ENCODE measurements at places on chromosomes 6 and 20.

GRCh38 chr20:53162251-53162835 lies 190.2 kb downstream of the TSHZ2 start:
- no peak for DNase-seq

- DNase-seq: no peak
Measured at GRCh38 chr6:13089296-13089994, 238.9 kb downstream of the TBC1D7 start.

- no peak for DNase-seq
Measured at GRCh38 chr20:48787861-48788375, 39.9 kb downstream of the PREX1 start.

DNA sequence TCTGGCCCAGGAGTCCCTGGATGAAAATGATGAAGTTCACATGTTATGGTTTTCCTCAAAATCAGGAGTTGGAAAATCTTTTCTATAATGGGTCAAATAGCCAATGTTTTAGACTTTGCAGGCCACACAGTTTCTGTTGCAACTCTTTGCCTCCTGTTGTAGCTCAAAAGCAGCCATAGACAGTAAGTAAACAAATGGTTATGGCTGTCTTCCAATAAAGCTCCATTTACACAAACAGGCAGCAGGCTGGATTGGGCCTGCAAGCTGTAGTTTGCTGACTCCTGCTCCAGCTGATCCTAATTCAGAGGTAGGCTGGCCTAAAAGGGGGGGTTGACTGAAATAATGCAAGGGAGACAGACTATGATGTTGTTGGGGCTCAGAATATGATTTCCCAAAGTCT lies 33.0 kb downstream of the METTL24 start:
- DNase-seq: no peak

- no peak for DNase-seq
Measured at GRCh38 chr6:107641071-107641470, 151.2 kb downstream of the SOBP start.

DNA sequence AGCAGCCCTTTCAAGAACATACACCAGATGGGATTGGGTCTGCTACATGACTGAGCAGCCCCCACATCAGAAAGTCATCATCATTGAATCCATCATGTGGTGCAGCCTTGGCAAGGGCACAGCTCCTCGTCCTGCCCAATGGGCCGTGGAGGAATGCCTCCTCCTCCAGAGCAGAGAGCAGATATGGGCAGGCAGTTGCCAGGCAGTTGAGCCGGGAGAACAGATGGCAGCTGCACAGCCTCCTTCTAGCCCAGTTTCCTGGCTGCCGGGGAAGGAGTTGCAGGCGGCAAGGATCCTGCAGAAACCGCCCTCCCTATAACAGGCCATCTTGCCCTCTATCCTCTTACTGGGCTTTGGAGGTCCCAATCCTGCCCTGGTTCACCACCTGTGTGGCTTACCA lies 11.9 kb upstream of the ZFAND3 start:
- no peak for DNase-seq

DNA sequence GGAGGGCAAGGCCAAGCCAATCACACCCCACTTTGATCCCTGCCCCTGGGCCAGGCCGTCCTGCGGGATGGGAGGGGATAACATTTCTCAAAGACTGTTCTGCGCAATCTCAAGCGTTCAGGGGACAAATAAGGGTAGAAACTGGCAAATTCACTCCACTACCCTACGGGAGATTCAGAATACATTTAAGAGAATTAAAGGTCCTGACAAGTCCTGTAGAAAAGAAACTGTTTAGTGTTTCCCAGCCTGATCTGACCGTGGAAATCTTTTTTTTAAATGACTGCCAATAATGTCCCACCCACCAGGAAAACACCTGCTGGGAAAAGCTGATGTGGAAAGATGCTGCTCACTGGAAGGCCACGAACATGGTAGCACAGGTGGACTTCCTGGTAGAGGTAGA lies 140.6 kb upstream of the RNF24 start:
- no peak for DNase-seq

DNA sequence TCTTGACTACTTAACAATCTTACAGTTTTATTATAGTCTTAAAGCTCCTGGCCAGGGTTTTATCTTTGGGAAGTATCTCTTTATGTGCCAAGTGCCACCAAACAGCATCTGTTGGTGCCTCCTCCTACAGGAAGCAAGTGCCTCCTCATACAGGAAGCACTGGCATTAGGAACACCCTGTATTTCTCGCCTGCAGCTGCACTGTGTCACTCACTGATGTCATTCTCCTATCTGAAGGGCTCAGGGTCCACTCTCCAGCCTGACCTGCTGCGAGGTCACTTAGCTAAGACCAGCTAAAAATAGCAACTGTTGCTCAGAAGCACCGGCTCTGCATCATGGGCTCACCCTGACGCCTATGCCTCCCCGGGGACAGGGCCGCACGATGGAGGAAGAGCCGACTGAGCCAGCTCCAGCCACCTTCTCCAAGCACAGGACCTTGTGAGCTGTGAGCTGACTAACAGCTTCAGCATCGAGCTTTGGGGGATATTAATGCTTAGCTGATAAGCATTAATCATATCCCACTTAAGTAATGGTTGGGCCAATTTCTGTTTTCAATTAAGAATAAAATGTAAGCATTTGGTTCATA lies 66.3 kb upstream of the CD93 start:
- DNase-seq: no peak

DNA sequence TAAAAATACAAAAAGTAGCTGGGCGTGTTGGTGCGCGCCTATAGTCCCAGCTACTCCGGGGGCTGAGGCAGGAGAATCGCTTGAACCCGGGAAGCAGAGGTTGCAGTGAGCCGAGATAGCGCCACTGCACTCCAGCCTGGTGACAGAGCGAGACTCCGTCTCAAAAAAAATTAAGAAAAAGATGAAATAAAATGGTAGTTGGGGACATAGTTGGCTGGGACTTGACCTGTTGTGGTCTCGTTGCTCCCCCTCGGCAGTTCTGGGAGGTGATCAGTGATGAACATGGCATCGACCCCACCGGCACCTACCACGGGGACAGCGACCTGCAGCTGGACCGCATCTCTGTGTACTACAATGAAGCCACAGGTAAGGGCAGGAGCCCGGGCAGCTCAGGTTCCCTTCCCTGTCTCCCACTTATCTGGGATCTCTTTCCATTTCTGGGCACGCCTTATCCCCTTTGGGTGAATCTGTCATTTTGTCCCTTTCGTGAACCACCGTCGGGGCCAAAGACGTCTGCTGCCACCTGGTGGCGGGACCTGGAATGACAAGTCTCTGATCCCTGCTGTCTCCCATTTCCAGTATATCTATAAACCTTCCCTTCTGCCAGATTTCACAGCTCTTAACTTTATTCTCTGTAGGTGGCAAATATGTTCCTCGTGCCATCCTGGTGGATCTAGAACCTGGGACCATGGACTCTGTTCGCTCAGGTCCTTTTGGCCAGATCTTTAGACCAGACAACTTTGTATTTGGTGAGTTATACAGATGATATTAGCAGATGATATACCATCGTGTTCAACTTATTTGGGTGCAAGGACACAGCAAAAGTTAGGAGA lies 2.3 kb downstream of the TUBB start:
- DNase-seq: peak; percentile 81

- no peak for DNase-seq
Measured at GRCh38 chr20:57704245-57704644, 5.6 kb downstream of the PMEPA1 start.

DNA sequence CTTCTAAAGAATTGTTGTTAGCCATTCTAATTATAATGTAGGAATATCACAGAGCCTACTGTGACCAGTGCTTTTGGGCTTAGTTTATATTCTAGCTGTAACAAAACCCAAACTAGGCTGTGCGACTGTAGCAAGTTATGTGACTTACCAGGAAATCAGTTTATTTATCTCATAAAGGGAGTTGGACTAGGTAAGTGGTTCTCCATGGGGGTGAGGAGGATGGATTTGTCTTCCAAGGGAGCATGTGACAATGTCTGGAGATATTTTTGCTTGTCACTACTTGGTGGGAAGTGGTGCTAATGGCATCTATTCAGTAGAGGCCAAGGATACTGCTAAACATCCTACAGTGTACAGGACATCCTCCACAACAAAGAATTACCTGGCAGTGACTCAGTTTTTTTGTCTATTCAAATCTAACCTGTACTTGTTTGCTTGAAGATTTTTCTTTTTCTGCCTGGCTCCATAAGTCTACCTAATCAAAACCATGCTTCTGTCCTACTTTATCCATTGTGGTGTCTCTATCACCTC lies 32.5 kb downstream of the ZFAND3 start:
- no peak for DNase-seq

GRCh38 chr6:147297663-147298316 lies 93.6 kb downstream of the STXBP5 start:
- no peak for DNase-seq

GRCh38 chr6:142322504-142323198 lies 20.8 kb downstream of the ADGRG6 start:
- DNase-seq: no peak

- DNase-seq: no peak
Measured at GRCh38 chr20:18922898-18923297, 109.3 kb downstream of the SCP2D1 start.

GRCh38 chr6:10896691-10897090 lies 9.8 kb downstream of the SYCP2L start:
- DNase-seq: no peak

- DNase-seq: no peak
Measured at GRCh38 chr6:157847846-157848245, 24.8 kb downstream of the SNX9 start.

- DNase-seq: no peak
Measured at GRCh38 chr6:82693094-82693493, 329.5 kb downstream of the TPBG start.

DNA sequence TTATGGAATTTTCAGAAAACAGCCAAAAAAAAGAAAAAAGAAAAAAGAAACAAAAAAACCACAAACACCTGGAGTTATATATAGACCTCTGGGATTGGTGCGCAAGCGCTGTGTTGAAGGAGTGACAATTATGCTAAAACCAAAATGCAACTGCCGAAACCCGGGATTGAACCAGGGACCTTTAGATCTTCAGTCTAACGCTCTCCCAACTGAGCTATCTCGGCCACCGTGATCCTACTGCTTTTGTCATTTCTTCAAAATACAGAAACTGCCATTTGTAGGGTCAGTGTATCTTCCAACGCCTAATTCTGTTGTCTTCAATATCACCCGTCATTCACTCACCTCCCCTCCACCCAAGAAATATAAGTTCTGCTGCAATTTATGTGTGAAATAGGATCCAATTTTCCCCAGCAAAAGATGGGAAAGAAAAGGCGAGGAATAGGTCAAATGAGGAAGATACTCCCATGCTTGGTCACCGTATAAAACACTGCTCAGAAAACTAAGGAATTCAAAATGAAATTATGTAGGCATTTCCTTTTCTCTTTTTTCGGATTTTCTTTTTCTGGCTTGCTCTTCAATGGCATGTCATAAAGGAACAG lies 116.0 kb downstream of the TRIM27 start:
- no peak for DNase-seq

DNA sequence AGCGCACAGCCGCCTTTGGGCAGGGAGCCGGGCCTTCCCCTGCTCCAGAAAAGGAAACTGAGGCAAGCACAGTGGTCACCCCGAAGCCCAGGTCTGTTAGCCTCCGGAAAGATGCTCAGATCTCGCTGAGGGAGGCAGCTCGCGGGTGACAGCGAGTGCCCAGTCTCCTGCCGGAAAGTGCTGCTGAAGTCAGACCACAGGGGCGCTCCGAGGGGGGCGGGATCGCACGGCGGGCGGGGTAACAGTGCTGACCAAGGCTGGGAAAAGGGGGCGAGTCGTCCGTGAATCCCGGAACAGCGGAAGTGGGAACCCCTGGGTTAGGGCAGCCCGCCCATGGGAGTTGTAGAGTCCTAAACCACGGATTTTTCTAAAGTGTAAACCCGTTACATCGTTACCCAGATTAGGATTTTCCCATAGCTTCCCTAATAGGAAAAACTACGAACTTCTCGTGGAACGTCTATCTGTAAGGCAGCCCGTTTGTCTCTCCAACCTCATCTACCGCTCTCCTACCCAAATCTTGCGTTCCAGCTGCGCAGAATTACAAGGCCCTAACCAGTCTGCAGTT lies 504 bp downstream of the VPS16 start:
- peak; percentile 46 for DNase-seq

DNA sequence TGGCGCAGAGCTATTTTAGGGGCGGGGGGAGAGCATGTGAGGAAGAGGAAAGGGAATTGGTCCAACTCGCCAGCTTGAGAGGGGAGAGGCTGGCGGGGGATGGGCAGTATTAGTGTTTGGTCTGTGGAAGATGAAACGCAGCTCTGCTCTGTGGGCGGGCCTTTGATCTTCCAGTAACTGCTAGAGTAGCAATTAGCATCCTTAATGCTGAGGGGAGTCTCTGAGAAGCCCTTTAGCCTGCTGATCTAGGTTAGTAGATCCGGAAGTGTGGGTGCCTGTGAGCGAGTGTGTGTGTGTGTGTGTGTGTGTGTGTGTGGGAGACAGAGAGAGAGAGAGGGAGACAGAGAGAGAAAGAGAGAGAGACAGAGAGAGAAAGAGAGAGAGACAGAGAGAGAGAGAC lies 117.2 kb upstream of the BACH2 start:
- peak; percentile 52 for DNase-seq

DNA sequence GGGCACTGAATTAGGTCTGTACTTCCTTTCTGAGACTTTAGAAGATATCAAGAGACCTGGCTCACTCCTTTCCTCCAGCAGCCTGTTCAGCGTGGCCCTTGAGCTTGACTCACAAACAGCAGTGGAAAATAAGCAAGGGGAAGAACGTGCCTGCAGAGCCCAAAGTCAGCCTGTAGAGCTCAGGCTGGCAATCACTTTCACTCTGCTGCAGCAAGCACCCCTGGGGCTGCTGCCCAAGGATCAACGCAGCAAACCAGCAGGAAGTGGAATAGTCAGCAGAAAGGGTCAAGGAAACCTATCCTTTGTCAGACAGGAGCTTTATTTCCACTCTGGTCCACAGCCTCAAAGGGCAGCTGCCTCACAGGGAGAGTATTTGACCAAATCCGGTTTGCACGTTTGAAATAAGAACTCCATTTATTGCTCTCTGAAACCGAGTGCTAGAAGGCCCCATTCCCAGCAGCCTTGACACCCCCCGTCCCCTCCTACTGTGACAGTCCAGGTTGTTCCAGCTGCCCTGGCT lies 77.4 kb downstream of the PRDM1 start:
- peak; percentile 47 for DNase-seq

DNA sequence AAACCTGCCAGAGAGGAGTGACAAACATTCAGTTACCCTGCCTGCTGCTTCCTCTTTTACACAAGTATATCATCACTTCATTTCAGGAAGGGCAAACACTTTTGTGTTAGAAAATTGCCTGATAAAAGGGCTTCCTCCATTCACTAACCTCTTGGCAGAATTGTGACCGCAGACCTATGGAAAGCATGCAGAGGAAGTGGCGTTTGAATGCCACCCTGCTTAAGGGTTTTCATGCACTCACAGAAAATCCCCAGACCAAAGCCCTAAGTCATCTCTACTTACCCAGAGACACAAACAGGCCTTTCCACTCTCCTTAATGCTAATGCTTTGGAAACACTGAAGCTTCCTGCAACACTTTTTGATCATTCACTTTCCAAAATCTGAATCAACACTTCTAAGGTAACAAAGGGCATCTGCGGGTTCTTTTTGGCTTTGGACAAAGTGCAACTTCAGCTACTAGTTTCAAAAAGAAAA lies 22.1 kb upstream of the RALGAPA2 start:
- DNase-seq: no peak

- no peak for DNase-seq
Measured at GRCh38 chr6:28711788-28712341, 186.2 kb downstream of the GPX5 start.

Data from activated naive CD4-positive, alpha-beta T cell treated with anti-CD3 and anti-CD28 coated beads, Interleukin-2, amount 50 U/mL, for 72 hours (primary cell).